ENCODE measurements at places on chromosomes 7 and 10. TPM values are rescaled to one million over a fixed set of nuclear protein-coding genes. Genes with fewer than 3 reads are reported as not detected.

The FAM237B gene
- not detected for total RNA-seq

The AKR1C8 gene
- not detected for total RNA-seq

DNA sequence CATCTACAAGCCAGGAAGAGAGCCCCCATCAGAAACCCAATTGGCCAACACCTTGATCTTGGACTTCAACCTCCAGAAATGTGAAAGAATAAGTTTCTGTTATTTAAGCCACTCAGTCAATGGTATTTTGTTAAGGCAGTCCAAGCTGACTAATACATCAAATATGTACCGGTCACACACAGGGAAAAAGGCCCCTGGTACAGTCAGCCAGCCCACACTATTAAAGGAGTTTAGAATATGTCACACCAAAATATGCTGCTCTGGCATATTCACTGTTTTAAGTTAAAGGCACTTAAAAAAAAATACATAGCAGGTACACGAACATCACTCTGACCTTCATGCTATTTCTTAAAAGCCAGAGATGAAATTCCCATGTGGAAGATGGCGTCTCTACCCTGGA is 15.2 kb upstream of the CDCA7L start:
- H3K36me3 ChIP-seq: no peaks in the 10 kb centered on the region
- no peak overlapping the region for H3K27ac ChIP-seq
- no peak overlapping the region for H3K4me3 ChIP-seq
- peaks cover 2% of the 10 kb centered on the region for H3K27me3 ChIP-seq
- DNase-seq: peak; percentile 83

- peak overlapping the region; percentile 67 for H3K27ac ChIP-seq
- H3K27me3 ChIP-seq: 0 out of 2 replicates have a peak, but pooled peaks cover 2% of the 10 kb centered on the region
- DNase-seq: peak; percentile 88
- H3K4me3 ChIP-seq: no peak overlapping the region
Observed at GRCh38 chr10:114623661-114624294, 34.3 kb downstream of the ABLIM1 start.

The TMEM176A gene
- total RNA-seq: not detected

The SEMA3C gene
- total RNA-seq: 116 TPM

- no peak overlapping the region for H3K27ac ChIP-seq
- no peaks in the 10 kb centered on the region for H3K36me3 ChIP-seq
- no peak for DNase-seq
- H3K4me1 ChIP-seq: no peaks in the 10 kb centered on the region
Observed at GRCh38 chr10:127880557-127880956, 12.2 kb downstream of the CLRN3 start.

The PNLIP gene
- not detected for total RNA-seq

DNA sequence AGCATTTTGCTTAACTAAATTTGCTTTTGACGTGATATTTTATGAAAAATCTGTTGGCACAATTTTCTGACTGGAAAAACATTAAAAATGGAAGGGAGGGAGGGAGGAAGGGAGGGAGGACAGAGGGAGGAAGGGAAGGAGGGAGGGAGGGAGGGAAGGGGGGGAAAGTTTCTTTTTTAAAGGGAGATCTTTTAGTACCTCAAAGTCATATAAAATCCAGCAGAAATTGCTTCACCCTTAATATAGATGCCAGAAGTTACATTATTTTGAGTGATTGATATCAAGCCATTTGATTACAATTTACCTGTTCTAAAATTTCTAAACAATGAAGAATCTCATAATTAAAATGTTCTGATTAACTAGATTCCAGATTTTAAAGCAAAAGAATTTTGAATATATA is 68.9 kb downstream of the CABCOCO1 start:
- DNase-seq: no peak
- no peaks in the 10 kb centered on the region for H3K36me3 ChIP-seq
- no peak overlapping the region for H3K4me3 ChIP-seq
- no peaks in the 10 kb centered on the region for H3K4me1 ChIP-seq
- H3K27ac ChIP-seq: no peak overlapping the region

DNA sequence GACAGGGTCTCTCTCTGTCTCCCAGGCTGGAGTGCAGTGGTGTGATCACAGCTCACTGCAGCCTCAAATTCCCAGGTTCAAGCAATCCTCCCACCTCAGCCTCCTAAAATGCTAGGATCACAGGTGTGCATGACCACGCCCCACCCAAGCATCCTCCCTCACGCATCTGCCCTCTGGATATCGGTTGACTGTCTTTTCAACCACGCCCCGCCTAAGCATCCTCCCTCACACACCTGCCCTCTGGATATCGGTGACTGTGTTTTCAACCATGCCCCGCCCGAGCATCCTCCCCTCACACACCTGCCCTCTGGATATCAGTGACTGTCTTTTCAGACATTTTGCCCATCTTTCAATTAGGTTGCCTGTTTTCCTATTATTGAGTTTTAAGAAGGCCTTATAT is 140.5 kb downstream of the MAD1L1 start:
- no peak overlapping the region for H3K27ac ChIP-seq
- DNase-seq: no peak
- no peaks in the 10 kb centered on the region for H3K36me3 ChIP-seq
- H3K4me1 ChIP-seq: peaks cover 6% of the 10 kb centered on the region
- H3K4me3 ChIP-seq: no peak overlapping the region
- no peaks in the 10 kb centered on the region for H3K27me3 ChIP-seq

DNA sequence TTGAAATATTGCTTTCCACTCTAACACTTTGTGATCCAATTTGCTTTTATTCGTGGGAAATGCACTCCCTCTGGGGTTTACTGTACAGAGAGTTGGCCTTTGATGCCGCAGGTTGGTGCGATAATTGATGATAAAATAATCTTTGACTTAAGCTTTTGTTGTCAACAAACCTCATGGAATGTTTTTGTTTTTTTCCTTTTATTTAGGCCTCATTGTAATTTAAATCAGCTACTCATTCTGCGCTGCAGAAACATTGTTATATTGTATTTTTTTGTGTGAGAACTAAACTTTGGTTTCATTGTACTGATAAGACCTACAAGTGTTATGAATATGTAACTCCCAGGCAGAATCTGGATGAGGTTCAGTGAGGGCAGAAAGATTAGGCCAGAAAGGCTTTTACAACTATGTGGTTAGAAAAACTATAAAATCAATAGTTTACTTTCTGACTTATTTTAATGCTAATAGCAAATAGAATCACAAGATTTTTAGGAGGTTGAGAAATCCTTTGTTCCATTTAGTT is 76.8 kb upstream of the POM121L12 start:
- no peaks in the 10 kb centered on the region for H3K36me3 ChIP-seq
- no peak for DNase-seq
- H3K4me3 ChIP-seq: no peak overlapping the region
- H3K27me3 ChIP-seq: no peaks in the 10 kb centered on the region
- no peaks in the 10 kb centered on the region for H3K4me1 ChIP-seq
- no peak overlapping the region for H3K27ac ChIP-seq

DNA sequence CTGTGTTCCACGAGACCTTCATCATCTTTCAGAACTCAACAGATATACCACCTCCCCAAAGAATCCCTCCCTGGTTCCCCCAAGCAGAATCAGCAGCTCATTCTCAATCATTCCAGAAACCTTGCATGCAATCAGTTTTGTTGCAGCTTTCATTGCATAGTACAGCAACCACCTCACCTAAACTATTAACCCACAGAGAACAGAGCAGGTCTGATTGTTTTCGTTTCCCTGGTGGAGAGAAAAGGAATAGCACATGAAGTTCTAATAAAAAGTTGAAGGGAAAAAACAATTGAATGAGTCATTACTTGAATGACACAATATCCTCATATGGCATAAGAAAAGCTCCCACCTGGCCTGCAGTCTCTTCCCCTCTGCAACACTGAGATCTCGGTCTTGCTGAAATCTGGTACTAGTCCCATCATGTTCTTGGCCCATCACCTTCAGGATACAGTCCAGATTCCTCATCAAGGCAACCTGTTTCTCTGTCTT is 147.1 kb upstream of the GDF10 start:
- H3K36me3 ChIP-seq: peaks cover 14% of the 10 kb centered on the region
- no peak for DNase-seq
- no peak overlapping the region for H3K27ac ChIP-seq
- no peak overlapping the region for H3K4me3 ChIP-seq
- H3K27me3 ChIP-seq: no peaks in the 10 kb centered on the region
- no peaks in the 10 kb centered on the region for H3K4me1 ChIP-seq

GRCh38 chr10:36038316-36038955 is 396.3 kb upstream of the FZD8 start:
- H3K36me3 ChIP-seq: no peaks in the 10 kb centered on the region
- H3K4me3 ChIP-seq: no peak overlapping the region
- peaks cover 2% of the 10 kb centered on the region for H3K27me3 ChIP-seq
- no peak overlapping the region for H3K27ac ChIP-seq
- DNase-seq: no peak

DNA sequence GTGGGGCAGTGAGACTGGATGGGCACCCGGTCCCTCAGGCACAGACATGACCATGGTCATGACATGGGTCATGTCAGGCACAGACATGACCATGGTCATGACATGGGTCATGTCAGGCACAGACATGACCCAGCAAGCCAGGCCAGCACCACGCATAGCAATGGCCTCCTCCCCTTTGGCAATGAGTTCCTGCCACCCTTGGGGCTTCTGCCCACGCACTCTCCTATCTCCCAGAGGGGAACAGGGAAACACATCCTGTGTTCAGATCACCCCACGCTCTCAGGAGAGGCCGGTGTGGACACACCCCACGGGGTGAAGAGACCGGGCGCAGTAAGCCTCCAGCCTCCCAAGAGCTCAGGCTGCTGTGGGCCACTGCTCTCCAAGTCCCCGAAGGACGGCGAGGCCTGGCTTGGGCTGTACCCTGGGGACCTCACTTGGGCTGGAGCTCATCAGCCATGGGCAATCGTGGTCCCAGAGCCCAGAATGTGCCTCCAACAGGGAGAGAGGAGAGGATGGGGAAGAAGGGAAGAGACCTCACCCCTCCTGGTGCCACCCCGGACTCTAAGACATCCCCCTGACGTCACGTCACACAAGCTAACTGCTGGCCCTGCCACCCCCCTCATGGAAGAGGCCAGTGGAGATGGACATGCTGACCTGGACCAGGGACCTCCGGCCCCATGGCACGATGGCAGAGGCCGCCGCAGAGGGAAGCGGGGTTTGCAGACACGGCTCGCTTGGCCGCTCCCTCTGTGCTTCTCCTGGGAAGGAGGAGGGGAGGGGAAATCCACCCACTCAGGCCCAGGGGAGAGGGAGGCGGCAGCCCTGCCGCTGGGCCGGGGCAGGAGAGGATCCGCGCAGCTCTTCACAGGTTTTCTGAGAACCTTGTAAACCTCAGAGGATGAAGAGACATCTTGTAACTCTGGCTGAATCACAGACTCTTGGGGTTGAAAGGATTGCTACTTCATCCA is 269.6 kb downstream of the ELFN1 start:
- no peak overlapping the region for H3K27ac ChIP-seq
- DNase-seq: no peak
- H3K27me3 ChIP-seq: no peaks in the 10 kb centered on the region
- H3K4me1 ChIP-seq: peaks cover 4% of the 10 kb centered on the region

DNA sequence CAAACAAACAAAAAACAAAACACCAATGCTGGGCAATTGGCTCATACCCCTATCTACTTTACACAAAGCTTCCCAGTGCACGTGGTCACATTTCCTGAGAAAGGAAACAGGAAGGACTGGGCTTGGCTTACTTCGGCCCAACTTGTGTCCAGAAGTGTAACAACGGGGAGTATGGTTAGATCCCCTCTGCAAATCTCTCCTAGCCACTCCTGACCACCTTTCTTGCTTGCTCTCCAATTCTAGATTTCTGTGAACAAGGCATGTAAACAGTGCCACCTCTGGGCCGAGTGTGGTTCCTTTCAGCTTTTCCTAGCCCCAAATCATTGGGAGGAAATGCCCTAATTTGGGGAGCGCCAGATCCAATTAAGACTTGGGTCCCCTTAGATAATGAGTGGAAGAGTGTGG is 21.0 kb upstream of the FRAT2 start:
- H3K4me1 ChIP-seq: no peaks in the 10 kb centered on the region
- no peak overlapping the region for H3K4me3 ChIP-seq
- peaks cover 30% of the 10 kb centered on the region for H3K36me3 ChIP-seq
- H3K27ac ChIP-seq: no peak overlapping the region

GRCh38 chr10:30836406-30836805 is 195.3 kb downstream of the ZNF438 start:
- peaks cover 13% of the 10 kb centered on the region for H3K4me1 ChIP-seq
- no peak for DNase-seq
- no peaks in the 10 kb centered on the region for H3K27me3 ChIP-seq
- no peak overlapping the region for H3K27ac ChIP-seq
- H3K36me3 ChIP-seq: no peaks in the 10 kb centered on the region

The EMX2 gene
- not detected for total RNA-seq

The ADRA2A gene
- total RNA-seq: not detected

DNA sequence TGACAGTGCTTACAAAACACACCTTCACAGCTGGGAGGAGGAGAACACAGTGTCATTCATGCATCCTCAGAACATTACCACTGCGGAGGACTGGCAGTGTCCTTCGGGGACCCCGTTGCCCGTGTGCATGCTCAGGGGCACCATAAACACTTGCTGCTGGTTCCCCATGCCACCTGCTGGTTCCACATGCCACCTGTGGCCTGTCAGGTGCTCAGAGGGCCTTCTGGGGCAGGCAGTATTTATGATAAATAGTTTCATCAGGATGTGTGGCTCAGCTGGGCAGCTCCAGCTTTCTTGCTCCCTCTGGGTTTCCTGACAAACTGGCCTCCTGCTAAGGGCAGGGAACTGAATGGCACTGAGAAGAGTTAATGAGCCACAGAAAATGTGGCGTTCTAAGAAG is 32.1 kb downstream of the CELF2 start:
- peaks cover 2% of the 10 kb centered on the region for H3K27me3 ChIP-seq
- no peak overlapping the region for H3K27ac ChIP-seq
- no peak overlapping the region for H3K4me3 ChIP-seq
- H3K36me3 ChIP-seq: no peaks in the 10 kb centered on the region
- no peak for DNase-seq
- H3K4me1 ChIP-seq: no peaks in the 10 kb centered on the region

The PKD2L1 gene
- total RNA-seq: not detected

GRCh38 chr10:50419091-50419490 is 167.8 kb upstream of the ASAH2 start:
- H3K36me3 ChIP-seq: no peaks in the 10 kb centered on the region
- peaks cover 8% of the 10 kb centered on the region for H3K4me1 ChIP-seq
- no peak overlapping the region for H3K4me3 ChIP-seq
- no peaks in the 10 kb centered on the region for H3K27me3 ChIP-seq
- no peak for DNase-seq
- H3K27ac ChIP-seq: no peak overlapping the region

All from IMR-90 (cell line).